ENCODE measurements at places on chromosomes 3 and 15. TPM values are rescaled to one million over a fixed set of nuclear protein-coding genes. Genes with fewer than 3 reads are reported as not detected.

Gene SPTSSB
- total RNA-seq = not detected

Gene MCCC1
- 10.5 TPM for total RNA-seq

Gene UBE2E2
- 16.8 TPM for total RNA-seq

Gene SLC12A1
- not detected for total RNA-seq

Gene GOLGA6L9
- 1.0 TPM for total RNA-seq

Gene PLA2G4E
- total RNA-seq = not detected

Gene C3orf85
- total RNA-seq = not detected

Gene ADAMTSL3
- not detected for total RNA-seq

Gene SLC15A2
- total RNA-seq = under 0.01 TPM

Gene ACP3
- total RNA-seq = 3.5 TPM

Gene GYG1
- 31.1 TPM for total RNA-seq

Gene THSD4
- total RNA-seq = 102 TPM

Gene GABRR3
- total RNA-seq = not detected

Gene CCR9
- not detected for total RNA-seq

Gene SLC51A
- total RNA-seq = not detected

Gene GOLGA8R
- 0.66 TPM for total RNA-seq

All from placental pericyte (primary cell).